Hematopoietic multipotent progenitor cell treated with erythropoietin and hydrocortisone succinate and interleukin-3 and kit ligand, for 8 days (in vitro differentiated cells): ENCODE measurements at places on chromosomes 1 and 21.
A peak's percentile ranks its signal among the peaks of the same experiment; 100 is the strongest.

- DNase-seq, result no peak
Observed at GRCh38 chr1:199015799-199016198, 377.0 kb downstream of the PTPRC start.

- DNase-seq, result no peak
Observed at GRCh38 chr21:31554511-31555022, 104.9 kb upstream of the SOD1 start.

DNA sequence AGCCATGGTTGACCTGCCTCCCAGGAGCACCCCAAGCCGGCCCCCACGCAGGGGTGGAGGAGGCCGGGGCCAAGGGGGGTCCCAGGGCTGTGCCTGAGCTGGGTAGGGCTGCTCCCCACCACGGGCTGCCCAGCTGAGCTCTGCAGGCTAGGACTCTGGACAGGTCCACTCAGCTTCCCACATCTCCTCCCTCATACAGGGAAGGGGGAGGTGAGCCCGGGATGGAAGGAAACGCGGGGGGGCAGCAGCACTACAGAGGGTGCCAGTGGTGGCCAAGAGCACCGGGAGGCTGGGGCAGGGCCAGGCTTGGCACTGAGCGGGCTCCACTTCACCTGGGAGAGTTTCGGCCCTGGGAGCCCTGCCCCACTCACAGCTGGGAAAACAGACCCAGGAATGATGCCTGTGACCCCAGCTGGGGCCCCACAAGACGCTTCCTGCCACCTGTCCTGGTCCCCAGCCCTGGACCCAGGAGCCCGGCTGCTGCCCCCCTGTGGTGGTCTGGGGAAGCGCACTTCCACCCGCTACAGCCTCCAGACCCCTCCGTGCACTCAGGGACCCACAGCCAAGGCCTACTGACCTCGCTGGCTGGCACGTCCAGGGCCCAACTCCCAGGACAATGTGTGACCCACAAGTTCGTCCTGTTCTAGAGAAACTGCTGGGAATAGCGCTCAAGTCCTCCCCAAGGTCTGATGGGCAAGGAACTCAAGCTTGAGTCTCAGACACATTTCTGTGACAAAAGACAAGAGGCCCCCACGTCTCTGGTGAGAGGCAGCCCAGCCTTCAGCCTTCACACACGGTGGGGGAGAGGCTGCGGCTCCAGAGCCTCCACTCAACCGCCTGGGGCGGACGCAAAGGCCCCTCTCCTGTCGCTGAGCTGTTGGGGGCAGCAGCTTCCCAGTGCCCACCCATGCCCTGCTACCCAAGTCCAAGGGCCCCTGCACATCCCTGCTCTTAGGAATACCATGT, 3.0 kb downstream of the AURKAIP1 start:
- peak; percentile 55 for DNase-seq

GRCh38 chr21:42256316-42256715, 37.4 kb downstream of the ABCG1 start:
- no peak for DNase-seq

- no peak for DNase-seq
Observed at GRCh38 chr1:45107782-45108181, 95.7 kb downstream of the UROD start.

GRCh38 chr1:58779059-58779754, 4.6 kb downstream of the JUN start:
- no peak for DNase-seq

- no peak for DNase-seq
Observed at GRCh38 chr1:75731881-75732280, 7.4 kb downstream of the ACADM start.

- no peak for DNase-seq
Observed at GRCh38 chr1:214317300-214317699, 36.3 kb downstream of the SMYD2 start.

DNA sequence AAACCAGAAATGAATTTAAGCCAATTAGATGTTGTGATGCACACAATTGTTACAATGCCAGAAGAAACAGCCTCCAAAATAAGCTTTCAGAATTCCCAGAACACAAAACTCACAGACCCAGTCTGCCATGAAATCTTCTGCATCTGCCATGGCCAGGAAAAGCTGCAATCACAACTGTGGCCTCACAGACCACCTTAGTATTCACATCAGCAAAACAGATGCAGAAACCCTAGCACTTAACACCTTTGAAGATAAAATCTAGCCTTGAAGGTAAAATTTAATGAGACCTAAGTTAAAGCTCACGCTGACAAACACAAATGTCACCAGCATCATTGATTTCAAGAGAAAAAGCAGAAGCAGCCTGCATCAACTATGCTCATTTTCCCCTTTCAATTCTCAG, 566.8 kb upstream of the TMPRSS15 start:
- no peak for DNase-seq

DNA sequence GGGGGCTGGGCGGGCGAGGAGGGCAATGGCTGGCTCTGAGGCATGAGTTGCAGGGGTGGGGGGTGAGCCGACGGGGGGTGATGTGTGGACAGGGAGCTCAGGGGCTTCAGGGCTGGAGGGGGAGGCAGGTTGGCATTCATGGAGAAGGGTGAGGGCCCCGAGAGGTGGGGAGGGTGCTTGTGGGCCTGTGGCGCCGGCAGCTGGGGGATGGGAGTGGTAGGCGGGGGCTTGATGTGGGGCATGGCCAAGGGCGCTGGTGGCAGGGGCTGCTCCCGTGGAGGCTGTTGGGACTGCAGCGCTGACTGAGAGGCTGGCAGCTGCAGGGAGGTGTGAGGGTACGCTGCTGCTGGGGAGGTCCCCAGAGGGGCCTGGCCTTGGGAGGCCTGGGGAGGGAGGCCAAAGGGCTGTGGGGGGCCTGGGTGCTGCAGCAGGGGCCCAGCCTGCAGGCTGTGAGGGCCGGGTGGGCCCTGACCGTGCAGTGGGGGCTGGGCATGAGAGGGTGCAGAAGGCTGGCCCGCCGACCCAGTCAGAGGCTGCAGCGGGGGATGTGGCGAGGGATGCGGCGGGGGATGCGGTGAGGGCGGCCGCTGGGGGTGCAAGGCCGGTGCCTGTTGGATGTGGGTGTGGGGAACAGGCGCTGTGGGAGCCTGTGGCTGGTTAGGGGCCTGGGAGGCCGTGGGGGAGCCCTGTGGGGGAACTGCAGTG, 42.7 kb downstream of the SLC45A1 start:
- DNase-seq, result no peak
